ENCODE measurements at places on chromosomes 7 and 10. TPM values are rescaled to one million over a fixed set of nuclear protein-coding genes. Genes with fewer than 3 reads are reported as not detected.

GRCh38 chr10:79283616-79284015 lies 63.7 kb upstream of the PPIF start:
- DNase-seq, result no peak

DNA sequence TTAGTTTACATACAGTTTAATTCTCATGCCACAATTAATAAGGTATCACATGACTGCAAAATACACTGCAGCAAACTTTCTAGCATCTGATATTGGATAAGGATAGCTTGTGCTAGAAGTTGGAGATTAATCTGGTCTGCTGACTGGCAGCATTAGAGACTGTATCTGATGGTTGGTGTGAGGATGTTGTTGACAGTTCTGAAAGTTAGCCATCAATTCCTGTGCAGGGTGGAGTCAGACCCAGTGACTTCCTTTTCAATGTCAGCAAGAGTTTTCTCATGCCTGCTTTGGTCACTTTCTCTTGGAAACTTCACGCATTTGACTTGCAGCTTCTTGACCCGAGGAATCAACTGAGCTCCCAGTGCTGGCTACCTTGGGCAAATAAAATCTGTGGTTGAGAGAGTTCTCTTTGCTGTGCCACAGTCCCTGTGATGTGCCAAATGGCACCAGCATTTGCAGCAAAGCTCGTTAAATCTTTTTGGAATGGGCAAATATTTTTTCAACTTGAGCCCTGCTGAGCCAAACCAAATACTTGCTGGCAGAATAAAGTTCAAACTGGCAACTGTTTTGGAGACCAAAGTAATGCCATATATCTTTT lies 233.0 kb downstream of the TRIL start:
- no peak for DNase-seq

DNA sequence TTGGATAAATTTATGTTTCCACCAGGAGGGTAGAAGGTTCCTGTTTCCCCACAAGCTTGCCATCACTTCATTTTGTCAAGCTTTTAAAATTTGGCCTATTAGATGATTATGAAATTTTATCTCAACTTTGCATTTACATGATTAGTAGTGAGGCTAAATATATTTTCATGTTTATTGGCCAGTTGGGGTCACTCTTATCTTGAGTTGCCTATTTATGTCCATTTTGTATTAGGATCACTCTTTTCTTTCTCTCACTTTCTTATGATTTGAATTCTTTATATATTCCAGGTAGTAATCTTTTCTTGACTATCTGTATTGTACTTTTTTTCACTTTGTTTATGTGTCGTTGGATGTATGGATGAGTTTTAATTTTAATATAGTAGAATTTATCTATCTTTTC lies 218.6 kb upstream of the SLC26A5 start:
- no peak for DNase-seq

DNA sequence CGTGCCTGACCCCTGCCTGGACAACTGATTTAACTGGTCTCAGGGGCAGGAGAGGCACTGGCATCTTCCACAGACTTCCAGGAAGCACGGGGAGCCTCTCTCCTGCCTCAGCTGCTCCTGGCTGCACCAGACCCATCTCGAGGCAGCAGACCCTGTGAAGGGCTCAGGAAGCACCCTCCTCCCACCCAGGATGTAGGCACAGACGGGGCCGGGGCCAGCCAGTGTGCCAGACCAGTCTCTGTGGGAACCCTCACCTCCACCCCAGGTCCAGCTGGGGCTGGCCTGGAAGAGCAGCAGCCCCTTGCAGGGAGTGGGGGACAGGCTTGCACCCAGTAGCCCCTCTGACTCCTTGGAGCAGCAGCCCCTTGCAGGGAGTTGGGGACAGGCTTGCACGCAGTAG lies 56.3 kb downstream of the RASGEF1A start:
- DNase-seq, result no peak

DNA sequence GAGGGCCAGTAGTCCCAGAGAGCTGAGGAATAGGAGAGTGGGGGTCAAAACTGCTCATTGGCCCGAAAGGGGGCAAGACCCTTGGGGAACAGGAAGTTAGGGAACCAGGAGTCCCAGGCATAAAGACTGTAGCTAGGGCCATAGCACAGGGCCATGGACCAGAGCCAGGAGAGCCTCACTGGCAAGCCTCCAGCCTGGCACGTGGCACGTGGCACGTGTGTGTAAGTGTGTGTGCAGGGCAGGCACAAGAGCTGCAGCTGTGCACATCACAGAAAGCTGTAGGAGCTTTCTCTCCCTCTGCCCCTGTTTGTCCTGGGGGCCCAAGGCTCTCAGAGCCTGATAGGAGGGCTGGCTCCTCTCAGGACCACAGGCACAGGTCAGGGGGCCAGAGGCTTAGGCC lies 47.8 kb upstream of the SLF2 start:
- DNase-seq, result no peak

DNA sequence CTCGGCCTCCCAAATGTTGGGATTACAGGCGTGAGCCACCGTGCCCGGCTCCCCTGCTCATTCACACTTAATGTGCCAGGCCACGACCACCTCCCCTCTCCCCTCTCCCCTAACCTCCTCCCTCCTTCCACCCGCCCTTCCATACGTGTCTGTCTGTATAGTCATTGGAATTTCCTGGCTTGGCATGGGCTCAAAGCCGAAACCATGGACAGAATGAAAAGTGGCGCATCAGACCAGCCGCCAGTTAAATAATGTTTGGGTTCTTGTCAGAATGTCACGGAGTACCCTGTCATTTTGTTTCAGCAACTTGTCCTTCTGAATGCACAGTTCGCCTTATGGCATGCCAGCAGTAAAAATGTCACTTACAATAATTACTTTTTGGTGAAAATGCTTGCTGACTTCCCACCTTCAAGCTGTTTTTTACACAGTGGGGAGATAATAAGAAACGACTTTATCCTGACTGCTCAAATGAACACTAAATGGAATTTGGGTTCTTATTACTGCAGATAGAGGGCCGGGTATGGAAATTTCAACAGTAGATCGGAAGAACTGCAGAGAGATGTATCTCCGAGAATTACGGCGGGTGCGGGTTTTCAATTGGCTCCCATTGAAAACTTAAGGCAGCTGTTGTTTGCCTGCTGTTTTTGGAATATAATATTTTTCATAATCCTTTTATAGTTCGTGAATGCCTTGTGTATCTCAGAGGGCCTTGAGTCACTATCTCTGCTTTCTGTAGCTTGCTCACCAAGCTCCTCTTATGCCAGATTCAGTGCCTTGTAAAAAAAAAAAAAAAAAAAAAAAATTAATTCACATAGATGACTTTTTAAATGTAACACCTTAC lies 65.5 kb upstream of the SH2B2 start:
- DNase-seq, result no peak

DNA sequence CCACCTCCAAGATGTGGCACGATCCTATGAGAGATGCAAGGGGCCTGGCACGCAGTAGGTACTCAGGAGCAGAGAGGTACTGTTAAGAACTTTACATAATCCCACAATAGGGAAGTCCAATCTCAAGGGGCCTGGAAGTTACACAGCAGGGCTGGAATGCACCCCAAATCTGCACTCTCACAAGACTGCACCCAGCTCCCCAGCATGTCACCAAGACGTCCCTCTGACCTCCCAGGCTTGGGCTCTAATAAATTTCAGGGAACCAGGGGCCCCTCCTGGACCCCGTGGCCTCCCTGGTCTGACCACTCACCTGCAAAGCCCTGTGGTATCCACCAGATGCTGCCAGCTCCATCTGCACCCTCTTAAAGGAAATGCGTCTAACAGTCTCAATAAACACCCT lies 94.9 kb downstream of the OAT start:
- no peak for DNase-seq

- no peak for DNase-seq
These were observed 330.2 kb downstream of the GLRX3 start for GRCh38 chr10:130466271-130466997.

GRCh38 chr7:136869001-136869961 lies 829 bp downstream of the CHRM2 start:
- DNase-seq, result no peak

PRKCQ gene
- 3.6 TPM for polyA plus RNA-seq
